Activated T-cell treated with anti-CD3 and anti-CD28 coated beads for 48 hours (primary cell): ENCODE measurements at places on chromosomes 3 and 15.

DNA sequence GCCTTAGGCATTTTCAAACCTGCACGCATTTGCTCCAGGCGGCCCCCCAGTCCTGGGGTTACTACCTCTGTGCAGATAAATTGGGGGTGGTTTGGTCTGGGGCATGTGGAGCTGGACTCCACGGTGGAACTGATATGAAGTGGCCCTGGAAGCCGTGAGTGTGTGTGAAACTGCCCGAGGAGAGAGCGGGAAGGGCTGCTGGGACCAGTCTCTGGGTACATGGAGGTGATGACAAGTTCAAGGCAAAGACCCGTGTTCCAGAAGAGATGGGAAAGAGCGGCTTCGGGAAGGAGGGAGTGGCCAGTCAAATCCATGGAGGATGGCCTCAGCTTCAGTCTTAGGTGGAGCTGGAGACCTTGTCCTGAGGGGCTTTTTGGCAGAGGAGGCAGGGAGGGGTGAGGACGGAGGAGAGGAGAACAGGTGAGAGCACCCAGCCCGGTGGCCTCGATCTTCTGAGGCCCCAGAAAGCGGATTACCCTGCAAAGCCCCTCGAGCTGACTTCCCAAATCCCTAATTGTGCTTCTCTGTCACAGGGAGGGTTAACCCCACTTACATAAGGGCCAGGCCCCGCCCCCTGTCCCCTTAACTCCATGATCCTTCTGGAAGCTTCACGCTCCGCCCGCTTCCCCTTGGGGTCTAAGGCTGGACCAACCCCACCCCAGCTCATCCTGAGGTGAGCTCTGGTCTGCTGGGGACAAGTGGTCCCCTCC lies 1.9 kb upstream of the NR2E3 start:
- no peak for DNase-seq

- no peak for DNase-seq
Measured at GRCh38 chr3:159749406-159749805, 239.2 kb upstream of the IL12A start.

DNA sequence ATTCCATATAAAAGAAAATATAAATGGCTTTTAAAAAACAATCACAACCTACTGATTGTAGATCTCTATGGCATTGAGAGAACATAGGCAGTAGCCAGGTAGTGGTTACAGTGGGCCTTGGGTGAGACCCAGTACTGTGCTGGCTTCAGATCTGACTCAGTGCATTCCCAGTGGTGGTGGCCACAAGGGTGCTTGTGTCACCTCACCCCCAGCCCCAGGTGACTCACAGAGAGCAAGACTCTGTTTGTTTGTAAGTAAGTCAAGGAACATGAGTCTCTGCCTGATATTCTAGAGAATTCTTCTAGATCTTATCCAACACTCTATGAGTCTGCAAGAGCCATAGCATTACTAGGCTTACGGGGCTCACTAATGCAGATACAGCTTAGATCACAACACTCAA lies 118.8 kb upstream of the AZI2 start:
- no peak for DNase-seq

DNA sequence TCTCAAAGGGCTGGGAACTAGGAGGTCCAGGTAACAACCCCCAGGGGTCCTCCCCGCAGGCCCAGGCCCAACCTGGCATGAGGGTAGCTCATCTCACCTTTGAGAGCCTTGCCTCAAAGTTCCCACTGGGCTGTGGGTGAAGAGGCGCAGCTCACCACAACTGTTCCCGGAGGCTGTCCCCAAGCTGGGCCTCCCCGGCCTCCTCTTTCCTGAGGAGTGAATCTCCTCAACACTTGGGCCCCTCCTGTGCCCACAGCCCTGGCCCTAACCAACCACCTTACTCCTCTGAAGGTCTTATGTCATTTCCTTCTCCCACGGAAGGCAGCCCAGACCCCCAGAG lies 27.5 kb upstream of the CORO2B start:
- DNase-seq: no peak

GRCh38 chr3:128464188-128464587 lies 2.5 kb downstream of the DNAJB8 start:
- DNase-seq: no peak

DNA sequence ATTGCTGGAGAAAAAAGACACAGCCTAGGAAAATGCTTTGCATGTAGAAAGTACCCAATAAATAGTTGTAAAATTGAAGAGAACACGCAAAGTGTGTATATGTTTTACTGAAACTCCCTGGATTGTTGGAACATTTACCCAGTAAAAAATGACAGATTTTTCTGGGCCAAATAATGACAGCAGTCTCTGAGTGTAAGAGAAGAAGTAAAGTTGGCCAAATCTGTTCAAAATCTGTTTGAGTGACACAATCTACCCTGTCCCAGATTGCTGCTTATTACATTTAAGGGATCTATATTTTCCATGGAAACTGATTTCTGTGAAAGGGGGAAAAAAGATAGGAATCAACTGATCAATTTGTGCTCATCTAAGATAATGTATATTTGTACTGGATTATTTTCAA lies 267.9 kb downstream of the TUSC7 start:
- no peak for DNase-seq

GRCh38 chr3:143634991-143635390 lies 213.3 kb downstream of the SLC9A9 start:
- no peak for DNase-seq

- DNase-seq: no peak
Measured at GRCh38 chr3:149673393-149673792, 15.6 kb upstream of the WWTR1 start.

- DNase-seq: no peak
Measured at GRCh38 chr3:189311521-189311920, 139.8 kb downstream of the TPRG1 start.

DNA sequence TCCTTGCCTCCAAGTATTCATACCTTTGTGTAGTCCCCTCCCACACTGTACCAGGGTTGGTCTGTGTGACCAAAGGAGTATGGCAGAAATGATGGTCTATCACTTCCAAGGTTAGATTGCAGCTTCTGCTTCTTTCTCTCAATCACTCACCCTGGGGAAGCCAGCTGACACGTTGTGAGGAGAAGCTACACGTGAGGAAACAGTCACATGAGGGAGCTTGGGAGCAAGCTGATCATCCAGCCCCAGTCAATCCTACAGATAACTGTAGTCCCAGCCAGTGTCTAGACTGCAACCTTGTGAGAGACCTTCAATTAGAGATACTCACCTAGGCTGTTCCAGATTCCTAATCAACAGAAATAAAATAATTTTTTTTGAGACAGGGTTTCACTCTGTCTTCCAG lies 6.2 kb upstream of the ZNF774 start:
- no peak for DNase-seq

GRCh38 chr15:70034141-70034540 lies 63.6 kb downstream of the TLE3 start:
- no peak for DNase-seq

- no peak for DNase-seq
Measured at GRCh38 chr15:47987461-47987860, 133.3 kb upstream of the SLC24A5 start.

GRCh38 chr15:31004220-31004733 lies 12.8 kb upstream of the MTMR10 start:
- DNase-seq: no peak

GRCh38 chr3:178479446-178479845 lies 56.8 kb upstream of the KCNMB2 start:
- DNase-seq: no peak

GRCh38 chr3:196624067-196624790 lies 15.3 kb upstream of the NRROS start:
- DNase-seq: no peak

DNA sequence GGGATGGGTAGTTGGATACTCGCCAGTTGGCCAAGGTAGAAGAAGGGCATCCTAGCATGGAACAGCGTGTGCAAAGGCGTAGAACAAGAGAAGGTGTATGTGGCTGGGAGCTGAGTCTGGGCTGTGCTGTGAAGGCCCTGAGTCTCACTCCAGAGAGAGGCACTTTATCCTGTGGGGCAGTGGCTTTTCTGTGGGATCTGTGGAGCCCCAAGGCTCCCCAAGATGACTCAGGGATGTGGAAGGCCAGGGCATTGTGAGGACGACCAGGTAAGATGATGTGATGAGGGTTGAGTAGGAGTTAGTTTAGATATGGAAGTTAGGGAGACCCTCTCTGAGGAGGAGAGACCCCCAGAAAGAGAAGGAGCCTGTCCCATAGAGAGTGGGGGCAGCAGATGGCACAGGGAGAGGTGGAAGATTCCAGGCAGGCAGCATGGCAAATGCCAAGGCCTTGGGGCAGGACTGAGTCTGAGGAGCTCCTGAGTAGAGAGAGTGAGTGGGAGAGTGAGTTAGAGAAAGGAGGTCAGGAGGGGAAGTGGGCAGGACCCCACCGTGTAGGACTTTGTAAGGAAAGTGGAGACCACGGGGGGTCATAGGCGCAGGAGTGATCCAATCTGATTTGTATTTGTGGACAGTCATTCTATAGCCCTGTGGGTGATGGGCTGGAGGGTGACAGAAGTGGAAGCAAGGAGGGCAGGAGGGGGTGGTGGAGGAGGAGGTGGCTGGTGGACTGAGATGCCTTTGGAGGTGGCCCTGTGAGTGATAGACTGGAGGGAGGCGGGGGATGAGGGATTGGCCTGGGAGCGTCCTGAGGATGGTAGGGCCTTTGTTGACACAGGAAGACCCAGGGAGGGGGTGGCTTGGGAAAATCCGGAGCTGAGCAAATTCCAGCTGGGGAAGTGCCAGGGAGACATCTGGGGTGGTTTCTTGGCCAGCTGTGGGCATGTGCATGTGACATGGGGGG lies 50.3 kb downstream of the FBLN2 start:
- no peak for DNase-seq

DNA sequence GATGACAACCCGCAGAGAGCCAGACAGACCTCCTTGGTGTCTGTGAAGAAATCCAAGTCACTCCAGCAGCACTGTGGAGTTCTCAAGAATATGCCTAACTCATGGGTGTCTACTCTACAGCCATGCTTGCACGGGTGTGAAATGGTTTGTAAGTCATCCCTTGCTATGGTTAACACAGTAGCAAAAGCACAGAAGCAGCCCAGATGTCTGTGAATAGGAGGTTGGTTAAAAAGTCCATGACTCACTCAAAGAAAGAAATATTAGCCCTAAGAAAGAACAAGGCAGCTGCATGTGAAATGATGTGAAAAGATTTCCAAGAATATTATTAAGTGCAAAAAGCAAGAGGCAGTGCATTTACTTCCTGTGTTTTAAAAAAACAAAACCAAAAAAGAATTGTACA lies 12.1 kb upstream of the LIMD1 start:
- no peak for DNase-seq

- no peak for DNase-seq
Measured at GRCh38 chr15:58513726-58514336, 82.0 kb downstream of the LIPC start.

DNA sequence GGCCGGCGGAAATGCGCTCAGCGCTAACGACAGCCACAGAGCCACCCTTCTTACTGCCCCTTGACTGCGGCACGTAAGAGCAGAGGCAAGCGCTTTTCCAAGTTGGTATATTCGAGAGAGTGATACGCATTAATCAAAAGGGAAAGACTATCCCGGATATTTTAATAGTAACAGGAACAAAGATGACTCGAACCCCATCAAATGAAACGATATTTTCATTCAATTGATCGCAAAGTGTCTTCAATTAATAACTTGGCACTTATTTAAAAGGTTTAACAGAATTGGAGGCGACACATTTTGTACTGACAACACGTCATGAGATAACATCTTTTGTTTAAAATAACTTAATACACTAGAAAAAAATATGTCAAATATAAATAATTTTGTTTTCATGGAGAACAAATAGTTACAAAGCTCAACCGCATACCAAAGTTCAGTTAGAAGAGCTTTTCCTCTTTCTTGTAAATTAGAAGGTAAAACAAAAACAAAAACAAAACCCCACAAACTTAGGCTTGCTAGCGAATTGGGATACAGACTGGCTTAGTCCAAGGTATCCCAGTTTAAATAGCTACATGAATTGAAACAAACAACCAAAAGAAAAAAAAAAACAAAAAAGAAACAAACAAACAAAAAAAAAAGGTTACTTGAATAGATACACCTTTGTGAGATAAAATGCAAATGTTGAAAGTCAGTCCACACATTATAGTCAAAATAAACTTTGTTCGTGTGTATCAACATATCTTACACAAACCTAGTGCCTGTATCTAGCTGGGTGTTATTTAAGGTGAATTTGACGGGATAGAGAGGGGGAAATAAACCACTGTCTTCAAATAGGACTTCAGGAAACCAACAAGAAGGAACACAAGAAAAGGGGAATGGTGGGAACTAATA lies 10.2 kb downstream of the SHOX2 start:
- no peak for DNase-seq

DNA sequence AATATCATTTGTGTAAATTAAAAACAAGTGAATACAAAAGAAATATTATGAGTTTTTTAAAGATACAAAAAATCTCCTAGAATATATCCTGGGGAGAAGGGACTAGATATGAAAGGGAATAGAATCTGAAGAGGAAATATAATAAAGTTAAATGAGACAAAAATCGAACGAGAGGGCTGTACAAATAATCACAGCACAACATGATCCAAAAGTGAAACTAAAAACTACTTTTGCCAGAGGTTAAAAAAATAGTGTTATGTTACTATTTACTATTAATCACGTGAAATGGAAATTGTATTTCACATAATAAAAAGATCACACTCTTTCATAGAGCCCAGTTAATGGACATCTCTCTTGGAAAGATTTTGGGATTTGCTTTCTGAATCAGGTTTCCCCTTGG lies 28.6 kb downstream of the CGGBP1 start:
- no peak for DNase-seq

DNA sequence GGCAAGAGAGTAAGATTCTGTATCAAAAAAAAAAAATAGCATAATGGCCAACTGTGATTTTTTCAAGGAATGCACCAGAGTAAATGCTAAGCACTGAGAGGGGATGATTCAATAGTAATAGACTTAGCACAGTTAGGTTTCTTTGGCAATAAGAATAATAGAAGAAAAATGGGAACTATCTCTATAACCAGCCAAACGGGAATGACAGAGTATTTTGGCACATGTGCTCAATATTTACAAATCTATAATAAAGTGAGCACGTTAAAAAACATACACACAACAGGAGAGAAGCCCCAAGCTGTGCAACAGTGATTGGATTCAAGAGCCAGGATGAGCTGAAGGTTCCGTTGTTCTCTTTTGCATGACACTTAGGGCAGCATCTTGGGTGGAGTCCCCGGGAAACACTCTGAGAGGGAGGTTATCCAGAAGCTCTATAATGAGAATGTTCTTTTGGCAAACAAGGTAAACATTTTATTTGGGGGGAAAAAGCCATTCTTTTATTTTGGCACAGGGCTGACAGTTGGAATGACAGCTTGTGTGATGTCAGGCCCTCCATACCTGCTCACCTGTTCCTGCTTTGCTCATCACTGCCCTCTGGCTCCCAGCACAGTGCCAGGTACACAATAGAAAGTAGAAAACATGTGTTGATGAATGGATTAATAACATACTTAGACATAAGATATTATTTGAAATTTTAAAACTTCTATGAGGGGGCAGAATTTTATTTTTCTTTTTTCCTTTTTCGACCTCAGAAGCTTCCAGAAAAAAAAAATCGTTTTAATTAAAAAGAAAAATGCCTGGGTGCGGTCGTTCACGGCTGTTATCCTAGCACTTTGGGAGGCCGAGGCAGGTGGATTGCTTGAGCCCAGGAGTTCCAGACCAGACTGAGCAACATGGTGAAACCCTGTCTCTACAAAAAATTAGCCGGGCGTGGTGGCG lies 44.0 kb upstream of the MUC4 start:
- no peak for DNase-seq
